Smooth muscle cell of trachea (primary cell): ENCODE measurements at places on chromosomes 11 and 22. TPM values are rescaled to one million over a fixed set of nuclear protein-coding genes. Genes with fewer than 3 reads are reported as not detected.

Gene ADM
- total RNA-seq: 569 and 1,122 TPM in 2 replicates

Gene KRTAP5-10
- total RNA-seq: not detected in 2 replicates

Gene ADAMTS15
- total RNA-seq: 35.8 and 46.6 TPM in 2 replicates

Gene SOX10
- total RNA-seq: not detected in 2 replicates

Gene POLD3
- 9.3 and 15.4 TPM in 2 replicates for total RNA-seq

Gene EMID1
- total RNA-seq: 0.50 TPM in 1 of 2 replicates, not detected in the other

Gene DDX17
- 415 and 944 TPM in 2 replicates for total RNA-seq
